Activated T-cell treated with anti-CD3 and anti-CD28 coated beads for 1 hour (primary cell): ENCODE measurements at places on chromosomes 16 and 17.

DNA sequence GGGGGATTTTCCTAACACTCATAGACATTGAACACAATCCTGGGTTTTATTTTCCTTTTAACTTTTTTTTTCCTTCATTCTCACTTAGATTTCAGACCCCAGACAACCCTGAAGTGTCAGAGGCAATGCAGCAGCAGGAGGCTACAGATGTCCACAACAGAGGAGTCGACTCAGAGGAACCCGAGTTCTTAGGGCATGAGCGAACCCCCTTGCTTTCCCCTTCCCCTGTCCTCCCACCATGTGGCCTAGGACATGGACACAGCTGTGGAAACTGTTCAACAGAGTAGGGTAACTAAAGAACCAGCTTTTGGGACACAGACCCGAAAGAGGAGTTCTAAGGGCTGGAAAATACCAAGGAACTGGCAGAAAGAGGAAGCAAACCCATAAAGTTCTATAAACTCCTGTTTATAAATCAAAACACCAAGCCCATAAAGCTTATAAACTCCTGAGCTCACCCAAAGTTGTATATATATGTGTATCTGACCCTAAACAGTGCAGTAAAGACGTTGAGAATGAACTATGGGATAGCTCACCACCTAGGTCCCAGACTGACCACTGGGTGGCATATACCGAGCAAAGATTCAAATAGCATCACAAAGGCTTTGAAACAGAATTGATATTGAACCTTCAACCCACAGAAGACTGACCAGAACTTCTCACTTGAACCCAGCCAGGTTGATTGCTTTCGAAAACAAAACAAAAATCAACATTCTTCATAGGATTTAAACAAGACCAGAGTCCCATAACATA, 33.9 kb downstream of the CMTM4 start:
- no peak for DNase-seq

- no peak for DNase-seq
Measured at GRCh38 chr17:6356562-6356961, 78.4 kb downstream of the AIPL1 start.

DNA sequence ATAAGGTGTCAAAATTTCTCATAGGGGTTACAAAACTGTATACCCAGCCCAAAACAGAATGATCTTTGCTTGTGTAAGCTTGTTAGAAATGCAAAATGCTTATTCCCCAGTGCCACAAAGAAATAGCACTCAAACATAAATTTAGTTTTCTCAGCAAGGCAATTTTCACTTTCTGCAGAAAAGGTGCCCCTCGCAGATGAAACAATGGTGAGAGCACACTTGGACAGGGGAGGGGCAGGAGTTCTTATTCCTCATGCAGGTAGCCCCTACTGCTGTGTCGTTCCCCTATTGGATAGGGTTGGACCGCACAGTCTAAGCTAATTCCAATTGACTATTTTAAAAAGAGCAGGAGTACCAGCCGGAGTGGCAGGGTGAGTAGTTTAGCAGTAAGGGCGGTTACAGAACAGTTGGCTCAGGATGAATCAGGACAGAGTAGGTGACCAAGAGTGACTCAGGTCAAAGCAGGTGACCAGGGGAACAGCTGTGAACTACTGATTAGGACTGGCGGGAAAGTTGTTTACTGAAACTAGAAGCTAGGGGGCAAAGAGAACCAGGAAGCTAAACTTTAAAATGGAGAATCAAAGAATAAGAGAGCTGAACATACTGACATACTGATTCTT, 5.5 kb upstream of the LDHD start:
- no peak for DNase-seq

- no peak for DNase-seq
Measured at GRCh38 chr17:65074778-65075250, 18.3 kb upstream of the GNA13 start.

GRCh38 chr17:79626156-79626890, 15.5 kb upstream of the RBFOX3 start:
- no peak for DNase-seq

GRCh38 chr17:42953669-42954068, 10.6 kb downstream of the AARSD1 start:
- DNase-seq: no peak
